ENCODE measurements at places on chromosomes 12 and 14.

- no peak for DNase-seq
Measured at GRCh38 chr12:92553389-92553788, 149.4 kb upstream of the PLEKHG7 start.

DNA sequence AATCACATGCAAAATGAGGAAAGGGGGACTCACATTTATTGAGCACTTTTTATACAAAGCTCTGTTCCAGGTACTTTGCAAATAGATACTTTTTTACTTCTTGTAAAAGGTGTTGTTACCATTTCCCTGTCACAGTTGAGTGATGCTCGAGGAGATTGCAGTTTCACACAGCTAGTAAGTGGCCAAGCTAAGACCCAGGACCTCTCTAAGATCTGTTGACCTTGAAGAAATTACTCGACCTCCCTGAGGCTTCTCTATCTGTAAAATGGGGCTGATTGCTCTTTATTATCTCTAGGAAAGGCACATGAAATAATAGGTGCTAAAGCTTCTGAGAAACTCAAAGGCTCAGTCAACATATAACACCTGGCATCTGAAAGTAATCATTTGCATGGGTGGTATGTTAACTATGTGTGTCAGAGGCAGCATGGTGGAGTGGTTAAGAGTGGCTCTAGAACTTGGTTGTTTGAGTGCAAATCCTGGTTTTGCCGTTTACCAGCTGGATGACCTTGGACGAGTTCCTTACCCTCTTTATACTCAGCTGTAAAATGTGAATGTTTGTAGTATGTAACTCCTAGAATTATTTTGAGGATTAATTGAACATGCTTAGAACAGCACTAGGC is 41.5 kb downstream of the IFT81 start:
- no peak for DNase-seq

- DNase-seq: peak; percentile 61
Measured at GRCh38 chr14:64760146-64760755, 56.0 kb downstream of the PLEKHG3 start.

- DNase-seq: no peak
Measured at GRCh38 chr12:87679251-87679650, 349.9 kb downstream of the C12orf50 start.

DNA sequence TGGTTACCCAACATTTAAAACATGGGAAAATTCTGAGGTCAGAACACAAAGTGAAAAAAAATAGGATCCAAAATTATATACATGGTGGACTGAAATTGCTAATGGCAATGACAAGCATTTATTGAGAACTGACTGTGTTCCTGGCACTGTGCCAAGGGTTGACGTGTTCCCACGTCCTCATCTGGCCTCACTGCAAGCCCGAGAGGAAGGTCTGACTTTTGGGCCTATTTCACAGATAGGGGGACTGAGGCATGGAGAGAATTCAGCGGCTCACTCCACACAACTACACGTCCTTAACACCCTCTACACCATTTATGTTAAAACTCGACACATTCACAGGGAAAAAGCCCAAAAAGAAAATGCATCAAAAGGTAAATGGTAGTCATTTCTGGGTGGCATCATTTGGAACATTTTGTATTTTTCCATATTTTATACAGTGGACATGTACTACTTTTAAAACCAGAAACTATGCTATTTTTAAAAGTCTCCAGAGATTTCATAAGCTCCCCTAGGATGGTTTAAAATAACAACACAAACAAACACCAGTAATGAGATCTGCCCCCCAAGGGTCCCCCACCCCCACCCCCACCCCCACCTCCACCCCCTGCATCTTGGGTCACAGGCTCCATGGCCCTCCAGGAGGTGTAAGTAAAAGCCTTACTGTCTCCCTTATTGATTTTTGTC is 27.7 kb downstream of the CLMN start:
- DNase-seq: no peak

DNA sequence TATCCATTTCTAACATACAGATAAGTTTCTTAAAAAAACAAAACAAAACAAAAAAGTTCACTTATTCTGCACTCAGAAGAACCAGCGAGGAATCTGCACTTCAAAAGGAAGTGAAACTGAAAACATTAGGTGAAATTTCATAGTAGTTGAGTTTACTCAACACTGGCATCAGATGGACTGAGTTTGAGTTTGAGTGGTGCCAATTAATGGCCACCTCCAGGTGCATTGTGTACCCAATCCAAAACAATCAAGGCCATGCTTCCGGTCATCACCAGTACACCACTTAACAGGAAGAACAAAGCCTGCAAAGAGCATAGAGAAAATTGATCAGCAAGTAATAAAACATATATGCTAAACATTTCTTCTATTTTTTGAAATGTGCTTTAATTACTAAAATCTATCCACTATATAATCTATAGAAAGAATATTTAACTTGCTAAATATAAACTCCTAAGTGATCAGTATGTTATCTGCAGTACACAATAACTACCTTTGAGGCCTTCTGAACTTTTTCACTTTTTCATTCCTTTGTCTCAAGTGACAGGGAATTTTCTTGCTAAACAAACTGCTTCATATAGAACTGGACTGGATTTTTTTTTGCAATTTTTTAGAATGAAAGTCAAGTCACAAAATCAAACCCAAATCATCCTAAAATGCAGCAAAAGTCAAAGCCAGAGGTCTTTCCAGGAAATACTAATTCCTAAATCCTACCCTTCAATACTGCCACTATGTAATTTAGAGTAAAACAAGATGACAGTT is 11.5 kb downstream of the SLC38A2 start:
- DNase-seq: no peak

DNA sequence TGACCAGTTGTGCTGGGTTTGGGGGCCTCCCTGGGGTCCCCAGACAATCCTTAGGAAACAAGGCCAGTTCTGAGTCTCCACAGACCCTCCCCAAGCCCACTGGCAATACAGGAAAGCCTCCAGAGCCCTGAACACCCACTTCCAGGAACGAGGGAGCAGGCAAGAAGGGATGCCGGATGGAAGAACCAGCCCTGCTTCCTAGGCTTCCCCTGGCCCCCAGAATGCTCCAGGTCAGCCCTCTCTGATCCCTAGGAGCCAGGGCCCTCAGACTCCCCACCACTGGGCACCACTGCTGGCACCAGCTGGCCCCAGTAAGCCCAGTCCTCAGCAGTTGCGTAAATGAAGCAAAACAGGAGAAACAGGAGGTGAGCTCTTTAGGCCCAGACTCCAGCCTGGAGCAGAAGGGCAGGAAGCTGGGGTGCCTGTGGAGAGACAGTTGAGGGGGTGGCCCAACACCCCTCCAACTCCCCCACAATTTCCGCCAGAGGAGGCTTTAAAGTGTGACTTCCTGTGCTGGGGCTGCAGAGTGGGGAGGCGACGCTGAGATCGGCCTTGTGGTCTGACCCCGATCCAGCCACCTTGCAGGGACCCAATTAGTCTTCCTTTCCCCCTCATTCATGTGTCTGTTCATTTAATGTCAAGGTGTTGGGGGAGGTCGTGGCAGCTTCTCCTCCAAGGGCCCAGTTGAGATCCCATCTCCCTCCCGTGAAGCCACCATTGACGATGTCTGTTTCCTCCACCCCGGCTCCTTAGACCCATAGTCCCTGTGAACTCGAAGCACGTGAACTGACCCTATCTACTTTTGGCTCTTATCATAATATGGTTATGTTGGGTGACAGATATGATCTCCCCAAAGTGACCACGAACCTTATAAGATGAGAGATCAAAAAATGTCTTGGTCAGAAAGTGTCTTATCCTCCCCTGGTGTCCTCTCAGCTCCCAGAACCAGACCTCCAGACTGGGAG is 4.7 kb downstream of the TNFRSF1A start:
- peak; percentile 84 for DNase-seq

GRCh38 chr12:32365473-32366064 is 33.8 kb upstream of the FGD4 start:
- peak; percentile 34 for DNase-seq

- no peak for DNase-seq
Measured at GRCh38 chr14:76432827-76433752, 57.2 kb downstream of the ESRRB start.

DNA sequence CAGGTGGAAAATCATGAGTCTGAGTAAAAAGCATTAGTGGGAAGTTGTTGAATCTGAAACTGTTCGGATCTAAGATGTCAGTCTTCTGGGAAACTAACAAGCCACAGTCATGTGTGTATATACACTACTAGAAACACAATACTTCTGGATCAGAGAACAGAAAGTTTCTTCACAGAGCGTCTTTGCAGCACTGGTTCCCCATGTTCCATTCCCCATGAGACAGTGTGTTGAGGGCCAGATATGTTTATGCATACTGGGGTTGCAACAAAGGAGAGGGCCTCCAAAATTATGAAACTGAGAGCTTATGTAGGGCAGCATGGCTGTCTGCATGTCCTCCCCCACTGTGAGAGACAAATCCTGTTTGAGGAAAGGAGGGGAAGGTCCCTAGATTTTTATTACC is 295.0 kb upstream of the NAV3 start:
- DNase-seq: no peak

DNA sequence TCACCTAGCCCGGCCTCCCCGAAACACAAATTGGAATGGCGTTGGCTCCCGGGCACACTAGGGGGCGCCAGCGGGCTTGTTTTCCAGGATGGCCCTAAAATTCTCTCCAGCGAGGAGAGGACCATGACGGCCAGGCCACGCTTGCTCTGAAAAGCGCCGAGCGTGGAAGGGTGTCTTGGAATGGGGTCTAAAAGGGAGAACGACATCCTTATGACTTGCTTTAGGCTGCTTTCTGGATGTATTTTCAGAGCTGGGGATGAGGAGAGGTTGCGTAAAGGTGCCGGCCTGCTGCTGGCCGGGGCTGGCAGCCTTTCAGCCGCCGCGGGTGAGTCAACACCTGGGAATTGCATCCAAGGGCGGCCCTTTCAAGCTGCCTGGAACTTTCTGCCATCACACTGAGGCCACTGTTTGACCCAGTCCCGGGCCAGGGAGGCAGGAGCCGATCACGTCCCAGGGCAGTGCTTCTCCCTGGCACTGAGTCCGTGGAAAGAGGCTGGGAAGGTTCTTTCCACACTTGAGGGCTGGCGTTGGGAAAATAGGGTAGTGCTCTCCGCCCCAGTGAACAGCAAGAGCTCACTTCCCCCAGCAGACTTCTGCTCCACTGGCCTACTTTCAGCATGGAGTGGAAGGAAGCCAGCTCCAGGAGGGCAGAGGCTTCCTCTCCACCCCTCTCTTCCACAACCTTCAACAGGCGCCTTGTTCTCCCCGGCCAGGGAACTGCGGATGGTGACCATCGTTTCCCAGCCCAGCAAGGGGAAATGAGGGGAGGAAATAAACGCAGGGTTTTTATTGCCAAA is 216.2 kb downstream of the TTC8 start:
- DNase-seq: peak; percentile 68

DNA sequence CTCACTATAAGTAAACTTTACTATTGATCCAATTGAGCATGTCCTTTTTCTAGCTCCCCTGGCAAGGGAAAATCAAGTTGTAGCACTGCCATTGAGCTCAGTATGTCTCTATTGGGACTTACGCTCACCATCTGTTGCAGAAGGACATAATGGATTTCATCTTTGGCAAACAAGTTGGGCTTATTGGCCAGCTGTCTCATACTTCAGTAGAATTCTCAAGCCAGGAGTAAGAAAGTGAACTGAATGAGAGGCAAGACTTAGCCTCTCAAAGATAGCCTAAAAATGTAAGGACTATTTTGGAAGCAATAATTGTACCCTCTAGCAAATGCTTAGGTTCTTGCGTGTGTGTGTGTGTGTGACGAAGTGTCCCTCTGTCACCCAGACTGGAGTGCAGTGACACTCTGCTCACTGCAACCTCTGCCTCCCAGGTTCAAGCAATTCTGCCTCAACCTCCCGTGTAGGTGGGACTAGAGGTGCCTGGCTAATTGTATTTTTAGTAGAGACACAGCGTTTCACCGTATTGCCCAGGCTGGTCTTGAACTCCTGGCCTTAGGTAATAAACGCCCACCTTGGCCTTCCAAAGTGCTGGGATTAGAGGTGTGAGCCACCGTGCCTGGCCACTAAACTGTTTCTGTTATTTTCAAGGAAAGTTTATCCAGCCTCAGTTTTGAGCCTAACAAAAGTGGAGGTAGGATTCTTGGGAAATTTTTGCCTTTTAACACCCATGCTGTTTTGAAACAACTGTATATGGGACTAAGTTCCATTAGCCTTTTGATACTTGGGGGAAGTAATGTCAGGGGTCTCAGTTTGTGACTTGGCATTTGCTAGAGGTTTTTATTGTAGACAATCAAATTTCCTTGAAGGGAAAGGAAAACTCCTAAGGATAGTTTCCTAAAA is 7.0 kb downstream of the HNRNPA1 start:
- DNase-seq: no peak

- no peak for DNase-seq
Measured at GRCh38 chr14:77965919-77966435, 166.1 kb downstream of the ADCK1 start.

GRCh38 chr12:43267818-43268217 is 284.2 kb downstream of the ADAMTS20 start:
- no peak for DNase-seq

DNA sequence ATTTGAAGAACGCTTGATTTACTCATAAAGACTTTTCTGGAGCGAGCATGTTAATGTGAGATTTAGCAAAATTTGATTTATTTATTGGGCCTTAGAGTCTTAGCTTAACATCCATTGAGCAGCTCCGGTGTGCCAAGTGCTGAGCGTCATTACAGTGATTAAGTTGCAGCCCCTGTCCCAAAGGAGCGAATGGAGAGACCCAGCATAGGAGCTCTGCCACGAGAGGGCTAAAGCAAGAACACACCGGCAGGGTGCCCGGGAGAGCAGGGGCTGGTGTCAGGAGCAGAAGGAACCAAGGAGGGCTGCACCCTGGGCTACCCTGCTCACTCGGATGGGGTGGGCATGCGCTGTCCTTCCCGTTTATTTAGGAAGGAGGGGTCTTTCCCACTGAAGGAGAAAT is 50.6 kb downstream of the PPP2R5C start:
- peak; percentile 46 for DNase-seq

- no peak for DNase-seq
Measured at GRCh38 chr12:220491-220890, 6.5 kb upstream of the SLC6A12 start.

GRCh38 chr12:77477907-77478533 is 352.7 kb upstream of the NAV3 start:
- DNase-seq: no peak

DNA sequence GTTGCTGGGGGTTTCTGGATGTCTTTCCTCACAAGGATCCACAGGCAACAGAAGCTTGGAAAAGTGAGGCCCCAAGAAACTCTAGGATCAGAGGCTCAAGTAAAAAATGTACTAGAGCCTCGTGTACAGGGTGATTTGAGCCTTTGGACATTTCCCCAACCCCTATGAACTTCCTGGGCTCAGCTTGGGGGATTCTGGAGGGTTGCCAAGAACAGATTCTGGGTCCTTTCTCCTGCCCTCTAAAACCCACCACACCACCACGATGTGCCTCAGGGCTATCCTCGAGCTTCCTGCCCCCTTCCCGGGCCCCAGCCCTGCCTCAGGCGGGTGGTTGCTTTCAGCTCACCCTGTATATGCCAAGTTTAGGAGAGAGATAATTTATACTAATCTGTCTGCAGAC is 583 bp downstream of the FAM186B start:
- no peak for DNase-seq

Measured in CD4-positive, alpha-beta memory T cell (primary cell).